ENCODE measurements at places on chromosomes 2 and 18.
A peak's percentile ranks its signal among the peaks of the same experiment; 100 is the strongest.

DNA sequence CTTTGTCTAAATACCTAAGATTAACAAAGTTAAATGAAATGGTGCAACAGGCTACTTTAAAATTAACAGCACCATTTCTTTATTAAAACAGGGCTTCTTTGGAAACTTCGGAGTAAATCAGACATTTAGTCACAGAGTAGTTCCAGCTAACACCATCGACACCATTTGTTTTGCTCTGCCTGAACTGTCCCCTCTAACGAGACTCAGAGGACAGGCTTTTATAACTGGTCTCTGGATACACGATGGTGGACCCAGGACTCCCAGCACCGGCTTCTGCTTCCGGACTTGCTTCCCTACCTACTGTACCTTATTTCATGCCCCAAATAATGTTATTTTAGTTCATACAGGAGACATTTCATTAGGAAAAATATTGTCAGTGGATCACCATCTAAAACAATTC, 252.1 kb downstream of the XIRP2 start:
- no peak for DNase-seq

DNA sequence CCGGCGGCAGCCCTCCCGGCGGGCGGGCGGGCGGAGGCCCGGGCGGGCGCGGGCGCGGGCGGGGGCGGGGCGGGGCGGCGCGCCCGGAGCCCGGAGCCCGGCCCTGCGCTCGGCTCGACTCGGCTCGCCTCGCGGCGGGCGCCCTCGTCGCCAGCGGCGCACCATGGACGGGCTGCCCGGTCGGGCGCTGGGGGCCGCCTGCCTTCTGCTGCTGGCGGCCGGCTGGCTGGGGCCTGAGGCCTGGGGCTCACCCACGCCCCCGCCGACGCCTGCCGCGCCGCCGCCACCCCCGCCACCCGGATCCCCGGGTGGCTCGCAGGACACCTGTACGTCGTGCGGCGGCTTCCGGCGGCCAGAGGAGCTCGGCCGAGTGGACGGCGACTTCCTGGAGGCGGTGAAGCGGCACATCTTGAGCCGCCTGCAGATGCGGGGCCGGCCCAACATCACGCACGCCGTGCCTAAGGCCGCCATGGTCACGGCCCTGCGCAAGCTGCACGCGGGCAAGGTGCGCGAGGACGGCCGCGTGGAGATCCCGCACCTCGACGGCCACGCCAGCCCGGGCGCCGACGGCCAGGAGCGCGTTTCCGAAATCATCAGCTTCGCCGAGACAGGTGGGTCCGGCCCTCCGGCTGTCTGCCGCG, at the start of gene INHBB:
TSS of gene INHBB (plus strand) at position 111 of the 641 bp plus-strand sequence. CDS start at position 164, 53 bp downstream.
- DNase-seq, result peak; percentile 72

DNA sequence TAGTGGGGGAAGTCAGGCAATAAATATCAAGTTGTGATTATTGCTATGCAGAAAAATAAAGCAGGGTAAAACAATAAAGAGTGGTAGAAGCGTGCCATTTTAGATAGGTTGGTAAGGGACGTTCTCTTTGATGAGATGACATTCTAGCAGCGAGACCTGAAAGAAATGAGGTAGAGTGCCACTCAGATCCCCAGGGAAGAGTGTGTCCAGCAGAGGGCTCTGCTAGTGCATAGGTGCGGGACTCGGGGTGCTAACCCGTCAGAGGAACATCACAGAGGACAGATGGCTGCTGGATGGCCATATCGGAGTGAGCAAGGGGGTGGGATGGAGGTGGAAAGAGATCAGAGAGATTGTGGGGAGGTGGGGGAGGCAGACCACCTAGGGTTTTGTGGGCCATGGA, 16.3 kb upstream of the GTF2A1L start:
- peak; percentile 33 for DNase-seq

DNA sequence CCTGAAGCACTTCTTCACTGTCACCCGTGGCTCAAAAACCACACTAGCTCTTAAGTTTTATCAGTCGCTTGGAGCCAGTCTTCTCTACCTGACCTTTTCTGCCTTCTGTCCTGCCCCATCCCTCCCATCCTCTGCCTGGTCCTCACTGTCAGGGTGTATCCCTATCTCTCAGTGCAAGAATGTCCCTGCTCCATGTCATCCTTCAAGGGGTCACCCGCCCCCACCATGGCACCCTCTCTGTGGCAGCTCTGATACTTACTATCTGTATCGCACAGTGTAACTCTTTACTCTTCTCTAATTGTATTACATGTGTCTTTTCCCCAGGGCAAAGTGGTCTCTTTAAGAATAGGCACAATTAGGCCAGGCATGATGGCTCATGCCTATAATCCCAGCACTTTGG, 4.4 kb downstream of the VAMP5 start:
- DNase-seq, result no peak

DNA sequence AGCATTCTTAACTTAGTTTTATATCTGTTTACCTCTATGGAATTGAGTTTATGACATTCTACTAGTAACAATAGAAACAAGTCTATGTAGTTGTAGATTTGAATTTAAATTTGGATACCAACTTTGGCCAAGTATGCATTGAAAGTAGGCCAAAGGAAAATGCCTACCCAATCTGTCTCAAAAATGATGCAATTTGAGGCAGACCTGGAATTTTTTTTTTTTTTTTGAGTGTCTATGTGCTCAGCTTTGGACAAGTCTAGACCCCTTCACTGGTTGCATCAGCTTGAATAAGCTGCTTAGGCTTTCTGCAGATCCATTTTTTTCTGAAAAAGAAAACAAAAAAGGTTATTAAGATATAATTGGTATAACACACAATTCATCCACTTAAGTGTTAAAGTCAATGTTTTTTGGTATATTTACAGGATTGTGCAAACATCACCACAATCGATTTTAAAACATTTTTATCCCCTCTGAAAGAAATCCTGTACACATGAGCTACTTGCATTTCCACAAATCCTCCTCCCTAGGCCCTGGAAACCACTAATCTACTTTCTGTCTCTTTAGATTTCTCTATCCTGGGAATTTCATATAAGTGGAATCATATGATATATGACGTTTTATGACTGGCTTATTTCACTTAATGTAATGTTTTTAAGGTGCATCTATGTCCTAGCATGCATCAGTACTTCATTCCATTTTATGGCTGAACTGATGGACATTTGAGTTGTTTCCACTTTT, 185.1 kb upstream of the CCDC68 start:
- DNase-seq, result no peak

- peak; percentile 23 for DNase-seq
Observed at GRCh38 chr2:106572541-106573450, 85.6 kb downstream of the CD8B2 start.

DNA sequence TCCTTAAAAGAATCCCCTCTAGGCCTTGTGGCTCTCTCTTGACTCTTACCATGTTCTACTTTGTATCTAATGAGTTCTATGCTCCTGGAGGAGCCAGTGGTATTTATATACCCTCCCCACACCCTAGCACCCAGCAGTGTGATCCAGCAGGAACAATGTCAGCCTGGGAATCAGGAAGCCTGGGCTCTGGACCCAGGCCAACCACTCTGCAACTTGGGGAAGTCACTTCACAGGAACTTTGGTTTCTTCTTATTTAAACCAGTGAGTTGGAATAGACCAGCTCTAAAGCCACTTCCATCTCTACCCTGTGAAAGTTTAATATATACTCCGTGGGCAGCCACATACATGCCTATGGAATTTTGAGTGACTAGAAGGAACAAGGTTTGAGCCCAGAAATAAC, 11.6 kb upstream of the SPTBN1 start:
- no peak for DNase-seq

GRCh38 chr2:139940686-139941085, 1160.5 kb upstream of the NXPH2 start:
- no peak for DNase-seq

GRCh38 chr2:170647741-170648436, 67.2 kb upstream of the SP5 start:
- DNase-seq, result no peak

GRCh38 chr2:54158311-54158710, 42.9 kb downstream of the ACYP2 start:
- no peak for DNase-seq

GRCh38 chr2:8297376-8298231, 384.3 kb upstream of the ID2 start:
- DNase-seq, result no peak

- DNase-seq, result no peak
Observed at GRCh38 chr2:74578408-74578807, 23.9 kb downstream of the DOK1 start.

GRCh38 chr18:46302528-46303485, 198.6 kb downstream of the HAUS1 start:
- DNase-seq, result no peak

GRCh38 chr2:138724327-138724726, 55.9 kb downstream of the NXPH2 start:
- DNase-seq, result no peak

DNA sequence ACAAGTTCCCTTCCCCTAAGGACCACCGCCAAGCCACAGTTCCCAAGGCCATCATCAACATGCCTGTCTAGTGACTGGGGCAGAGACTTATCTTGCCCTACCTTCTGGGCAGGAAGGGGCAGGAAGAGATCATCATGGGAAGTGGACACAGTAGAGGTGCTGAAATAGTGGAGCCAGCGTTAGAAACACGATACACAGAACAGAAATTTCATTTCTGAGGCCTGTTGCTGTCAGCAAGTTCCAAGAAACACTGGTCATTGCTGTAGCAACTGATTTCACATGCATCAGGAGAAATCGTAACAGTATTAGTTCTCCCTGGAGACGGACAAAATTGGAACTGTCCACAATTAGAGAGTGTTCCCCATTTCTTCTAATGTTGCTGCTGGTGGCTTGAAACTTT, 83.0 kb downstream of the COLEC12 start:
- no peak for DNase-seq

DNA sequence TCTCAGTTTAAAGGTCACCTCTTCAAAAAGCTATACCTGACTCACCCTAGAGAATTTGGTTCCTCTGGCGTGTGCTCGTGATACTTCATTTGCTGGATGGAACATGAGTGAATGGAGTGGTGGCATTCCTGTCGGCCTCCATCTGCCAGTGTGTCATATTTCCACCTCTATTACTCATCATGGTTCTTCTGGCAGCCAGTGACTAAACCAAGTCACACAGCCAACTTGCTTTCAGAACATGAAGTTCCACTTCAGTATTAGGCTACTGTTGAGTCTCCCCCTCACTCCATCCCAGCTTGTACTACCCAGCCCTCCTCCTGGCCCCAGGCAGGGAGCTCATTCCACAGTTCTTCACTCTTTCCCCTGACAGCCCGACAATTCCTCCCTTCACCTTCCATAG, 169.8 kb downstream of the MREG start:
- DNase-seq, result no peak

DNA sequence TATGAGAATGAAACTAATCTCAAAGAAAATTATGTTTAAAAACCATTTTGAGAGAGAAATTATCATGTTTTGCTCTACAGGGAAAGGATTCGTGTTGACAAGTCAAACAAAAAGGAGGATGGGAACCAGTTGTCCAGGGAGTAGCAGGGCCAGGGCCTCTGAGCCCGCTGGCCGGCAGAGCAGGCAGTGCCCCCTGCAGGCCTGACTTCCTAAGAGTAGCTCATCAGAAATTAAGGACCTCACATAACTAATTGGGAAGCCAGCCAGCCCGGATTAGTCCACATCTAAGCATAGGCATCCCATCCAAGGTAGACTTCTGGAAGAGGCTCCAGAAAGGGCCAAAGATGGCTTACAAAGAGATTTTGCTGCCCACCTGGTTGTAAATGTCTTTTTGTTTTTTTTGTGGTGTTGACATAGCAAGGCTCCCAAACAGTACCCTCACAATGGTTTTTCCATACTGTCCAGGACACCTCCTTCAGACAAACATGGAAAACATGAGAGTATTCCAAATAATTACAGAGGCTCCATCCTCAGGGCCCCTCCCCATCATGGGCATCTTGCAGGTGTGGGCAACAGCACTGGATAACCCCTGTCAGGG, 241.2 kb upstream of the TANK start:
- peak; percentile 2 for DNase-seq

- DNase-seq, result peak; percentile 1
Observed at GRCh38 chr2:126856403-126856802, 42.3 kb upstream of the TEX51 start.

DNA sequence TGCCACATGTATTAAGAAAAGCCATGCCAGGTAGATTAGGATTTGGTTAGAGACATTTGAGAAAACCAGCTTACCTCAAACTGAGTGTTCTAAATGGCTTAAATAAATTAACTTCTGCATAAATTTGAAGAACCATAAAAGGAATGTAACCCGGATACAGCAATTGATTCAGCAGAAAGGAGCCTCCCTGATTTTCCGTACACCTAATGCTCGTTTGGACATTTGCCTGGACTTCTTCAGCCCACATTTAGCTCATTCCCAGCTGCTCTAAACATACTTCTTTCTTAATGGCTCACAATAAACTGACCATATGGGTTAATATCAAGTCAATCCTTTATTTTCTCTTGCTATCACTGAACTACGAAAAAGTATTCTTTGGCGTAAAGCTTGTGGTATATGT, 392.4 kb downstream of the ZNF516 start:
- DNase-seq, result no peak

GRCh38 chr2:239380831-239381708, 19.8 kb downstream of the HDAC4 start:
- no peak for DNase-seq

DNA sequence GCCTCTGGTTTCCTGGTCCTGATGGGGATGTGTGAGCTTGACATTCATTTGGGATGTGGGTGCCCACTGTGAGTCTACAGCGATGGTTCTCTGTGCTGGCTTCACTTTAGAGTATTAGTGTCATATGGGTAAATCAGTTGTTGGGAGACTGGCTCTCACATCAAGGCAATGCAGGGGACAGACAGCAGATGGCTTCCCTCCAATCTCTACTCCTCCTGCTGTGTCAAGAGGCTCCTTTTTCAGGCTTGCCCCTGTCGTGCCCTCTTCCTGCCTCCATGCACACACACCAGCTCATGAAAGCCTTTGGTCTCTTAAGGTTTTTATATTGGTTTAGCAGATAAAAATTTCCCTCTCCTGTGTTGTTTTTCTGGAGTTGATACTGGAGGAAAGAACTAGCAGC, 315.6 kb downstream of the RDH14 start:
- peak; percentile 10 for DNase-seq

DNA sequence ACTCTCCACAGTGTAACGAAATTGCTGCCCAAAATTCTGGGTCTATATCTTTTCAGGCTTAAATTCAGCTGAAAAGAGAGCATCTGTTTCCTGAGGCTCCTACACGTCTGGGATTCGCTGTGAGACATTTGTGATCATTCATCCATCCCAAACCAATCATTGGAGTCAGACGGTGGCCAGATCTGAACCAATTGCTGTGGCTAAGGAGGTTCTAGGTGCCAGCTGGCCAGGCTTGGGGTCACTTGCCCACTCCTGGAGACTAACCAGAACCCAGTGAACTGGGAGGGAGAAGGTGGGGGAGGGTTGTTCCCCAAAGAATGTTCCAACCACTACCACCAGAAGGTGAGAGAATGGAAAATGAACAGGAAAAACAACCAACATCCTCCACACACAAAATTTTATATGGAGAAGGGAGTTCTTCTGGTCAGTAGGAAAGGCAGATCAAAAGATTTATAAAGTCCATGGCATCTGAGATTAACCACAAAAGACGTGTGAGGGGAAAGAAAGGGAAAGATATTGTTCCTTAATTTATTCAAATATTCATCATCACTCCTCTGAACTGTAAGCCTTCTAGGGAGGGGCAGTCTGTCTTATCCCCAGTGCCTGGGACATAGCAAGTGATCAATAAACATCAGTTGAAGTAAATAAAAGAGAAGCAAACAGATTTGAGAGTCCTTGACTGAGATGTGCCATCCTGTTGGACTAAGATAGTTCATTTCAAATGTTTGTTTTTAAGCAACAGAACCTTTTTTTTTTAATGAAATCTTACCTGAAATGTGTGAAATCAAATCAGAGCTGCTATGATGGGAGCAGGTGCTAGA, 3.0 kb upstream of the RTKN start:
- no peak for DNase-seq

- DNase-seq, result no peak
Observed at GRCh38 chr18:60197671-60198462, 174.7 kb downstream of the MC4R start.

- DNase-seq, result no peak
Observed at GRCh38 chr2:190657474-190658255, 8.8 kb downstream of the NAB1 start.
